ENCODE measurements at places on chromosomes 13 and 19.

DNA sequence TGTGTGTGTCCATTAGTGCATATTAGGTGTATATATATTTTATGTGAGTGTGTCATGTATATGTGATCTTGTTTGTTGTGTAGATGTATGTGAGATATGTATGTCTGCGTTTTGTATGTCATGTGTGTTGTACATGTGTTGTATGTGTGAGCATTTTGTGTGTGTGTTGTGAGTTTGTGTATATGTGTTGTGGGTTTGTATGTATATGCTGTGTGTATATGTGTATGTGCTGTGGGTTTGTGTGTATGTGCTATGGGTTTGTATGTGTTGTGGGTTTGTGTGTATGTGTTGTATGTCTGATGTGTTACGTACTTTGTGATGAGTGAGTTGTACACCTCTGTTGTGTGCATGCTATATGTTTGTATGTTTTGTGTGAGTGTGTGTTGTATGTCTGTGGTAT lies 8.1 kb downstream of the CEACAM20 start:
- DNase-seq = no peak

- DNase-seq = no peak
Measured at GRCh38 chr13:77528834-77529500, 6.5 kb upstream of the SCEL start.

- DNase-seq = no peak
Measured at GRCh38 chr19:1849886-1850398, 1.7 kb upstream of the REXO1 start.

DNA sequence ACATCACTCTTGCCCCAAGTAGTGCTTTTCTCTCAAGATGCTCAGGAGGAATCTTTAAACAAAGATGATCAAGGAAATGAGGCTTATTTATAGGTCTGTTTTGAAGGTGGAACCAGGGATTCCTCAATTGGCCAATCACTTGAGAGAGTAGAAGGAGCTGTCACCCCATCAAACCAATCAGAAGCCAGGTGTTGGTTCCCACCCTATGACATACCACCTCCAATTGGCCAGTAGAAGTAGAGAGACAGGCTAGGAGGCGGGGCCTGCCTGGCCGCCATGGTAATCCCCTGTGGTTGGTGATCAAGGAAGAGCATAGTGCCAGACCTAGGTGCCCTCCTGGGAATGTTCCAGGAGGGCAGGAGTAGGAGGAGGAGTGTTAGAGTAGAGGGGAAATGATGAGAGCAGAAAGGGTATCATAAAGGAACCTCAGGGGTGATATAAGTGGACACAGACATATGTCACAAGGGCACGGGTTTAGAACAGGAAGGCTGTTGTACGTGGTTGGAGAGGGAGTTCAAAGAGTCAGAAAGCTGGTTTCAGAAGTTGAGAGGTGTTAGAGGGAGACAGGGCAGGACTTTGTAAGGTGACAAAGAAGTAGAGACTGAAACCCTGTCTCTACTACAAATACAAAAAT lies 10.5 kb downstream of the PMIS2 start:
- peak; percentile 66 for DNase-seq

DNA sequence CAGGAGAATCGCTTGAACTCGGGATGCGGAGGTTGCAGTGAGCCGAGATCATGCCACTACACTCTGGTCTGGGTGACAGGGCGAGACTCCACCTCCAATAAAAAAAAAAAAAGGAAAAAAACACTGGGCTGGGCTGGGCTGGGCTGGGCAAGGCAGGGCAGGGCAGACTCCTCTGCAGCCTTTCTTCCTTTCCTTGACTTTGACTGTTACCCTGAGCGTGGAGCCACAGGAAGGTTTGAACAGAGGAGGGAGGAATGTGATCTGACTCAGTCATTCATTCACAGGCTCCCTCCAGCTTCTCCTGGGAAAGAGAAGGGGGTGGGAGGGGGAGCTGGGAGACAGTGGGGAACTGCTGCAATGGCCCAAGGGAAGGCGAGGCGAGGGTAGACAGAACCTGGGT lies 2.7 kb upstream of the ACTN4 start:
- no peak for DNase-seq

DNA sequence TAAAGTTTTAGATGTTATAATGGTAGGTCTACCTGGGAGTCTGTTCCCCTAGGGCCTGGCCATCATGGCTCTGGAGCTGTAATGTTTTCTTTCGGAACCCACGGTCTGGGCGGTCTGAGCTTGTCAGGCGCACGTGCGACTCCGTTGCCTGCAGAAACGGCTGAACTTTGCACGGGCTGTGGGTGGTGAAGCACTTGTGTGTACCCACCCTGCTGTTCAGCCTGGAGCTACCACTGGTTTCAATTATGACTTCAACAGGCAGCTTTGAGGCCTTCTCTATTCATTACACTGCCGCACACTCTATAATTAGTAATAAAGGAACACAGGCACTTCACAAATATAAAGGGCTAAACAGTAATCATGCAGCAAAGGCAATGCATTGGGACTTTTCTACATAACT lies 6.0 kb downstream of the PCDH8 start:
- DNase-seq = no peak

DNA sequence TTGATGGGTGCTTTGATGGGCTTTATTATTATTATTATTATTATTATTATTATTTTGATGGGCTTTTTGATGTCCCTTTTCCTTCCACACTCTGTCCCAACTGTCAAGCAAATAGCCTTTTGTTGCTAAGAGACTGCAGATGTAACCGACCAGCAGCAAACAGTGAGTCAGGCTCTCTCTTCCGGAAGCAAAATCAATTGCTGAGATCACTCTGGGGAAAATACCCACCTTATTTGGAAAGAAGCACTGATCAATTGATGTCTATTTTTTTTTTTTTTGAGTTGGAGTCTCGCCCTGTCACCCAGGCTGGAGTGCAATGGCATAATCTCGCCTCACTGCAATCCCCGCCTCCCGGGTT lies 2.9 kb downstream of the LDLR start:
- DNase-seq = no peak

Data from GM12891 (cell line).